ENCODE measurements at places on chromosomes 13 and 19.

GRCh38 chr13:48194379-48194754, 38.6 kb upstream of the ITM2B start:
- DNase-seq = no peak

DNA sequence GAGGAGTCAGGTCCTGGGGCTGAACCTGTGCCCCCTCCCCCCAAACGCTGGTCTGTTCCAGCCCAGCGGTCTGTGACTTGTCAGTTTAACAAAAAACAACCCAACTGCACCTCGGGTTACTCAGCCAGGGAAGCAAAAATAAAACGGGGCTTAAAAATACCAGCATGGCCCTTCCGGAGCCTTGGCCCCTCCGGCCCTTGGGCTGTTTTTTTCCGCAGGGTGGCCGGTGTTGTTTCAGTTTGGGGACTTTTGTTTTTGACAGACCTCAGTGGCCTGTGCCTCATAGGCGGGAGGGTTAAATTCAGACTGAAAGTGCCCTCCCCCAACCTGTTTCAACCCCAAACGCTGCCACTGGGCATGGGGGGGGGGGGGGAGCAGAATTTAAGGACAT, 4.0 kb downstream of the TCF3 start:
- DNase-seq = no peak

DNA sequence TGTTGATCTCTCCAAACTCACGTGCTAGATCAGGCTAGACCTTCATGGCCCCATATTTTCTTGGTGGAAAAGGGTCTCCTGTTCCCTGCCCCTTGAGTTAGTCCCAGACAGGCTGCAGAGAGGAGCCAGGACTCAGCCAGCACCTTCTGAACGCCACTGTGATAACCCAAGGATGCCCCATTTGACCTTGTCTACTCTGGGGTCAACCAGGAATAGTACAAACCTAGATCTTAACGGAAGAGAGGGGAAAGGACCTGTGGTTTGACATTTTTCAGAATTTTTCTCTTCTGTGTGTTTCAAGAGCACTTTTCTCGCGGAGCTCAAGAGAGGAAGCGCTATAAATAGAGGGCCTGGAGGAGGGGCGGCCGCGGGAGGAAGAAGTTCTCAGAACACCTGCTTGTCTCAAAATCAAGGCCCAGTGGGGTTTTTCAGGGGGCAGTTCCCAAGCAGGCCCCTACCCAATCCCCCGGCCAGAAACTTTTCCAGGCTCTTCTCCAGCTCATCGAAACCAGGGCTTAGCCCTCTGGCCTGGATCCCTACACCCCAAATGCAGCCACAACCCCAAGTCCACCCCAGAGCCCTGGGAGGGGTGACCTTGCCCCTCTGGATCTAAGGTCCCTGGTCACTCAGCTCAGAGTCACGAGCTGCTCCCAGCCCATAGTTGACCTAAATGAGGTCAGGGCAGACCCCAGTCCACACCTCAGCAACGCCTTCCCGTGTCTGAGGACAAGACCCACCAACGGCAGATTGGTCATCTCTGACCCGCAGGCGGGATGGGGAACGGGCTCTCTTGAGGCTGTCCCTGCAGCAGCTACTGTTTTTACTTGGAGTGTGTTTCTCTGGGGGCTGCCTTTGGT, 75.6 kb upstream of the TM9SF2 start:
- peak; percentile 58 for DNase-seq

DNA sequence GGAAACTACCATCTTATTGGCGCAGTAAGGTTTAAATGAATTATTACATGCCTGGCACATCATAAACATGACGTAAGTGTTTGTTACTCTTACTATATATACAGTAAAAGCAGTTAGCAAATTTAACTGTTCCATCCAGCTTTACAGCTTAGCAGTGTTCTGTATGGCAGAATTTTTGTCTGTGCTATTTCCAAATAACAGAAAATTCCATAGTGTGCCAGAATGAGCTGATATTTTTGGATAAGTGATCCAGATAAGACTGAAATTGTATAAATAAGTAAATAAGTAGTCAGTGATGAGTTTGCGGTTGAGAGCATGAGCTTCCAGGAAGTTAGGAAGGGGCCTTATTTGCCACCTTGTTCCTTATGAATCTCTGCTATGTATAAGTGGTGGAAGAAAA, 236.5 kb upstream of the SLC10A2 start:
- DNase-seq = no peak

GRCh38 chr19:50729894-50730293, 6.7 kb downstream of the CLEC11A start:
- DNase-seq = no peak

Measured in T-cell (primary cell).